ENCODE measurements at places on chromosomes 6 and 20.

- DNase-seq, result no peak
These were observed 31.0 kb downstream of the THEMIS start for GRCh38 chr6:127869772-127870404.

DNA sequence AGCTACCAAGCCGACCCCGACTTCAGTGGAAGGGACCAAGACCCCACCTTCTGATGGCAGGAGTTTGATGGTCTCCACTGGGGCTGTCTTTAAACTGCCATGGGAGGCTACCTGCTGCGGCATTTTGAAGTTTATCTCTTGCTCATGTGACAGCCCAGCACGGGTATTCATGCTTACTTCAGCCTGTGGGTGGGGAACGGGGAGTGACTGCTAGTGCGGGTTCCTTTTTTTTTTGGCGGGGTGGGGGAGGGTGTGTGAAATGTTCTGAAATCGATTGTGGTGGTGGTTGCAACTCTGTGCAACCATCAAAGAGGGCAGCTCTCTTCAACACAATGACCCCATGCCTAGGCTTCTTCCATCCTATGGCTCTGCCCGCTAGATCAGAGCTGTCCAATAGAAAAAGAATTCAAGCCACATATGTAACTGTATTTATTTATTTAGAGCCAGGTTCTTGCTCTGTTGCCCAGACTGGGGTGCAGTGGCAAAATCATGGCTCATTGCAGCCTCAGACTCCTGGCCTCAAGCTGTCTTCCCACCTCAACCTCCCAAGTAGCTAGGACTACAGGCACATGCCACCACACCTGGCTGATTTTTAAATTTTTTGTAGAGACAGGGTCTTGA lies 53.7 kb downstream of the PPP1R16B start:
- DNase-seq, result no peak

GRCh38 chr20:15257569-15257870 lies 920.1 kb upstream of the FLRT3 start:
- DNase-seq, result no peak

- DNase-seq, result peak; percentile 51
These were observed 79.2 kb upstream of the BACH2 start for GRCh38 chr6:90375681-90376439.

- no peak for DNase-seq
These were observed 67.7 kb downstream of the PHACTR2 start for GRCh38 chr6:143745166-143746133.

DNA sequence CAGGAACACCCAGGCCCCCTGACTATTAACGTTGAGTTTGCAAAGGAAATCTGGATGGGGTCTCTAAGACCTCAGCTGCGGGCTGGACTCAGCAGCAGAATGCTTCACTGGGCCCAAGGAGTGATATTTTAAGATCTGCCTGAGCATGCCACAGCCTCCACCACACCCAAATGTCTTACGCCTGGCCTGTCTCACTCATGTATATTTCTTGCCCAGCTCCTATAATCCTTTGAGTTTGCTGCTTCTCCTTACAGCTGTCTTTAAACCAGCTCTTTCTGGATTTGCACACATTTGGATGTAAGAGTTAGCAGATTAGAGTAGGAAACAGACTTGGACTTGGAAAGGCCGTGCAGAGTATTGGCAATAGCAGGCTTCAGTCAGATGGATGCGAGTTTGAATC lies 16.4 kb downstream of the CASS4 start:
- DNase-seq, result no peak

DNA sequence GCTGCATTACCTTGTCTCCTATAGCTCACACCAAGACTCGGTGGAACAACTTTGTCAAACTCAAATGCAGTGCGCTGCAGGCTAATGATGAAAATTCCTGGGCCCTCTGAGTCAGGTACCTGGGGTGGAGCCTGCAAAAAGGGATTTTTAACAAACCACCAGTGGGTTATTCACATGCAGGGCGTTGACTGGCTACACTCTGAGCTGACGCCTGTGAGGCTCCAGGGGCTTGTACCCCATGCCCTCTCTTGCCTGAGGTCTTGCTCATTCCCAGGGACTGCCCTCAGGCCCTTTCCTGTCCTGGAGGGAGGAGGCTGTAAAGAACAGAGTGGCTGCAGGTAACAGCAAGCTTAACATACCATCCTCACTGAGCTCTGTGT lies 9.2 kb downstream of the GTSF1L start:
- DNase-seq, result no peak

DNA sequence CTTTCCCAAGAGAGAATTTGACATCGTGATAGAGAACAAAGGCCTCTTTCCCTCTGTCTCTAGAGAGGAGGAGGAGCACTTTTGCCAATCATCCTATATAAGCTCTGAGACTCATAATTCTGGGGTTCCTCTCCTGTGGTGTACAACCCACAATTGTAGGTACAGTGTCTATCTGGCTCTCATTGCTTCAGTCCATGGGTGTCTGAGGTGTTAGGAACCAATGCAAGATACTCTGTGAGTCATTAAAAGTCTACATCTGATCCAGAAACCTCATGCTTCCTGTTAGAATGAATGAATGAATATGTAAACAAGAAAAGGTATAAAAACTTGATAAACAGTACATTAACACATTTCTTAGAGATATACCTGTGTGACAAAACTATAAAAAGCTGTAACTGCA lies 356.7 kb downstream of the QKI start:
- no peak for DNase-seq

DNA sequence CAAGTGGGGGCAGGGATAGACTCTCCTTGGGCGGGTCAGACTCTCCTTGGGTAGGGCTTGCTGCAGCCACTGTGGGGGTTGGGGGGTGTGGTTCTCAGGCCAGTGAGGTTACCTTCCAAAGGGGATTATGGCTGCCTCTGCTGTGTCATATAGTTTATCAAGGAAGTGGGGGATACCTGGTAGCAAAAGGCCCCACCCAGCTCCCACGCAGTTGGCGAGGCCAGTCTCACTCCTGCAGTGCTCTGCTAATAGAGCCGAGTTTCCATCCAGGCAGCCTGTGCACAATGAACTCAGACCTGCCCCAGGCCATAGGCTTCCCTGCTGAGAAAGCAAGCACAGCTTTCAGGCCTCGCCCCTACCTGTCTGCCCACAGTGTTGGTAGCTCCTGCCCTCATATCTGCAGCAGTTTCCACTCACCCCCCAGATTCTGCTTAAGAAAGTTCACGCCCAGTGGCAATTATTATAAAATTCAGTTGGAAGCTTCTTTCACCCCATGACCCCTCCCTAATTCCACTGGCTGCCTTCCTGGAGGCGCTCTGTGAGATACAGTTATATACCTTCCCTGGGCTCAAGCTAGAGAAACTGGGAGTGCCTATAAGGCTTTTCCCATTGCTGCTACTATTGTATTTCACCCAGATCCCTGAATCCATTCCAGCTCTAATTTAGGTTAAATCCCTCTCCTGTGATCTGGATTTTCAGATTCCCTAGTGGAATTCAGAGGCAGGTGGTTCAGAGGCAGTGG lies 56.1 kb downstream of the HDDC2 start:
- DNase-seq, result no peak

DNA sequence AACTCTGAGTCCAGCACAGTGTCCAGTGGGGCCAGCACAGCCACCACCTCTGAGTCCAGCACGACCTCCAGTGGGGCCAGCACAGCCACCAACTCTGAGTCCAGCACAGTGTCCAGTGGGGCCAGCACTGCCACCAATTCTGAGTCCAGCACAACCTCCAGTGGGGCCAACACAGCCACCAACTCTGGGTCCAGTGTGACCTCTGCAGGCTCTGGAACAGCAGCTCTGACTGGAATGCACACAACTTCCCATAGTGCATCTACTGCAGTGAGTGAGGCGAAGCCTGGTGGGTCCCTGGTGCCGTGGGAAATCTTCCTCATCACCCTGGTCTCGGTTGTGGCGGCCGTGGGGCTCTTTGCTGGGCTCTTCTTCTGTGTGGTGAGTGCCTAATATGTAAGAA lies 3.8 kb downstream of the MUC21 start:
- DNase-seq, result no peak

DNA sequence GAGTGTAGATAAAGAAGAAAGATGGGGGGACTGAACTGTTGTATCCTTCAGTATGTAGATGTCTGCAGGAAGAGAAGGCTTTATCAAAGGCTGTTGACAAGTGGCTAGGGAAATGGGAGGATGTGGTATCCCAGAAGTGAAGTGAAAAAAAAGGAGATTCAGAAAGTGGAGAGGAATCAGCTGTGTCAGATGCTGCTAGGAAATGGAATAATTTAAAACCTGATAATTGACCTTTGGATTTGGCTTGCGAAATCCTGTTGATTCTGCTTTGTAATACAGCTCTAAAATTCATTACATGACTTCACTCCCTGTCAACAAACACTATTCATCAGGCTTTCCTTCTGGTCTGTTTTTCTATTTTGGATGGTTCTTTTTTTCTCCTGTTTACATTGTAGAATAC lies 41.7 kb downstream of the PHF3 start:
- DNase-seq, result no peak

GRCh38 chr6:67667637-67668422 lies 967.3 kb upstream of the ADGRB3 start:
- DNase-seq, result no peak

DNA sequence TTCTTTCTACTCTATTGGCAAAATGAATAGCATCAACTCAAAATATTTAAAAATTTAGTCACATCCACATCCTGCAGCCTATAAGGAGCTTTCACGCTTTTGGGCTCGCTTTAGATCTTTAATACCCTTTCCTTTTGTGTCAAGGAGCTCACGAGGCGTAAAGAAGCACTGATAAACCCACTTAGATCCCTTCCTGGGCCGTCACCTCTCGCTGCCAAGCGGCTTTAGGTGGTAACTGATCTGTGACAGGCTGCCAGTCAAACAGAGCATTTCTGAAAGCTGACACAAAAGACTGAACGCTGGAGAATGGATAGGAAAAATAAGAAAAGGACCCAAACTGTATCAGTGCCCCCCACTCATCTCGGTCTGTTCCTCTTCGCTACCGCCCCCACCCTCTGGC lies 385.7 kb upstream of the MMS22L start:
- DNase-seq, result no peak

- DNase-seq, result no peak
These were observed 133.2 kb downstream of the PHACTR1 start for GRCh38 chr6:12849809-12850198.

GRCh38 chr6:166712286-166713228 lies 85.5 kb upstream of the RPS6KA2 start:
- no peak for DNase-seq

DNA sequence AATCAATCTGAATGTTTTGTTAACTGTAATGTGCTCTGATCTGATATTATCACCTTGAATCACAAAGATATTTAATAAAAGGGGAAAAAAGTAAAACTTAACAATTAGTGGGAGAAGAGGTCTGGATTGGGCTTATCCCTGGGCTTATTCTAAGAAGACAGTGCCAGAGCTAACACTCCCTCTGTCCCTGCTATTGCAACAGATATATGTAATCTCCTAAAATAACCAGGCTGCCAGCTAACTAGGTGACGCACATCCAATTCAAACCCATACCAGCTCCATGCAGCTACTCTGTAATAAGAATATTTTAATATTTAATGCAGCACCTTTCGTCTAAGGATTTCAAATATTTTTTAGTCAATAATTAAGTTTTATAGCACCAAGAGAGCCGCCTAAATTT lies 330.1 kb upstream of the MARCKS start:
- DNase-seq, result no peak

DNA sequence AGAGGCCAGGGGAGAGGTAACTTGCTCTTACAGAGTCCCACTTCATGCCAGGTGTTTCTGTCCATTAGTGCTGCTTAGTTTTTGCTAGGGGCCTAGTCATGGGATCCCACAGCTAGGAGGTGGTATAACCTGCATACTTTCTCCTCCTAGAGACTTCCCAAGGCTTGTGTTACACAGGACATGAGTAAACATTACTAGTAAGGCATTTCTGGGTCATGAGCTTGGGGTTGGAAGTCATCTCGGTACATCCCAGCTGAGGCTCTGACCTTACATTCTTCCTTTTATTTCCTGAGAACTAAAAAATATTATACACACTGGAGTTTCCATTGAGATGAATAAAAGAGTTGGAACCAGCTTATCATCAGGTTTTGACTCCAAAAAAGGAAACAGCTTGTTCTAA lies 20.9 kb upstream of the PNPLA1 start:
- DNase-seq, result no peak

GRCh38 chr20:49345524-49345923 lies 67.7 kb upstream of the ZNFX1 start:
- peak; percentile 60 for DNase-seq
